ENCODE measurements at places on chromosomes 12 and 14.

- DNase-seq = no peak
These were observed 154.5 kb downstream of the PHLDA1 start for GRCh38 chr12:75876832-75877762.

GRCh38 chr12:23686095-23686494 is 263.4 kb downstream of the SOX5 start:
- DNase-seq = no peak

GRCh38 chr12:114011711-114012110 is 45.6 kb upstream of the RBM19 start:
- no peak for DNase-seq

GRCh38 chr12:31390991-31391390 is 65.0 kb upstream of the SINHCAF start:
- no peak for DNase-seq

GRCh38 chr12:98997899-98998298 is 352.8 kb downstream of the APAF1 start:
- DNase-seq = no peak

DNA sequence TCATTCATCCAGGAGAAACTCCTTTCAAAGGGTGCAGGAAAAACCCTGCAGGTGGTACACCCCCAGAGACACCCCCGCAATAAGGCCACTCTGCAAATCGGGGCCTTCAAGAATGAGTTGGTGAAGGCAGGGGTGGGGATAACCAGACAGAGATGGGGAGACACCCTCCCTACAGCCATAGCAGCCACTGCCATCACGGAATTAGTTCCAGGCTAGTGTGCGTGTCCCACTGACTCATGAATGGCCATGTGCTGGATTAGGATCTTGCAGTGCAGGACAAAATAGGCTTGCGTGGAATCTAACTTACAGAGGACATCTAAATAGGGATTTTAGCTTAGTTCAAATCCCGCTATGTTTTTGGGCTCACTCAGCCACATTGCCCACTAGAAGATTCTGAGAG is 37.8 kb downstream of the SPRING1 start:
- DNase-seq = no peak

- no peak for DNase-seq
These were observed 89.2 kb downstream of the FOXN3 start for GRCh38 chr14:89327771-89328212.

GRCh38 chr12:102364709-102365108 is 115.7 kb downstream of the IGF1 start:
- DNase-seq = no peak

- no peak for DNase-seq
These were observed 11.2 kb downstream of the POLE start for GRCh38 chr12:132675757-132676432.

GRCh38 chr12:122022393-122023338 is 982 bp downstream of the BCL7A start:
- peak; percentile 25 for DNase-seq

DNA sequence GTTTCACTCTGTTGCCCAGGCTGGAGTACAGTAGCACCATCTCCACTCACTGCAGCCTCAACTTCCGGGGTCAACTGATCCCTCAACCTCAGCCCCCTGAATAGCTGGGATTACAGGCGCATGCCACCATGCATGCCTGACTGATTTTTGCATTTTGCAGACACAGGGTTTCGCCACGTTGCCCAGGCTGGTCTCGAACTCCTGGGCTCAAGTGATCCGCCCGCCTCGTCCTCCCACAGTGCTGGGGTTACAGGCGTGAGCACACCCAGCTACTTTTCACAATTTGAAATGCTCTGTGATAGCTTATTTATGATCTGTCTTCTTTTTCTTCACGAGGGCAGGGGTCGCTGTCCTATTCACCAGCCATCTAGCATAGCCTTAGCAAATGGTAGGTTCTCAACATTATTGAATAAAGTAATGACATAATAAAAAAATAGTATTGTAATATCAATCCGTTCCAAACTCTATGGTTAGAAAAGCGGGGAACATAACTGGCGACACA is 477 bp upstream of the DDX47 start:
- DNase-seq = no peak

GRCh38 chr12:52011602-52012214 is 5.0 kb downstream of the TAMALIN start:
- DNase-seq = no peak

DNA sequence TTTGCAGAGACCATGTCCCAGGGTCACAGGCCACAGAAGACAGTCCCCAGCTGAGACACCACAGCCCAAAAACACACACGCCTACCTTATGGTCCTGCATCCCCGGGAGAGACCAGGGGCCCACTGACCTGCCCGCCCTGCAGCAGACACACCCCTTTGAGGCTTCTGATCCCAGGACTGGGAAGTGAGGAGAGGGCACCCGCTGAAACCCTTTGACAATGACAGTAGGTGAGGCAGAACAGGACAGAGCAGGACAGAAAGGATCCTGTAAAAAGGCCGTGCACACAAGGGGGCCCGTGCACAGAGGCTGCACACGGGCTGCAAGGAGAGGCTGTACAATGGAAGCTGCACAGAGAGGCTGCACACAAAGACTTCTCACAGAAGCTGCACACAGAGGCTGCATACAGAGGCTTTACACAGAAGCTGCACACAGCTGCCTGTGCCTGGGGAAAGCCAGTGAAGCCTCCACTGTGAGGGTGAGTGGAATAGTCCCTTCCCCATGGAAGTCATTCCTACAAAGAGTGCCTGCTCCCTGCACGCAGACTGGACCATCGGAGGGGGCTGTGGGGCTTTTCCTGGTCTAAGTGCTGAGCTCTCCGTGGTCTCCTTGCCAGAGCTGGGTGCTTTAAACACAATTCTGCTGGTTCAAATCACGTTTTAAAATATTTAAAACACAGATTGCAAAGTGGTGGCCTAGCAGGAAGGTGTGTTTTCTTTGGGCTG is 16.6 kb upstream of the SFSWAP start:
- DNase-seq = no peak

DNA sequence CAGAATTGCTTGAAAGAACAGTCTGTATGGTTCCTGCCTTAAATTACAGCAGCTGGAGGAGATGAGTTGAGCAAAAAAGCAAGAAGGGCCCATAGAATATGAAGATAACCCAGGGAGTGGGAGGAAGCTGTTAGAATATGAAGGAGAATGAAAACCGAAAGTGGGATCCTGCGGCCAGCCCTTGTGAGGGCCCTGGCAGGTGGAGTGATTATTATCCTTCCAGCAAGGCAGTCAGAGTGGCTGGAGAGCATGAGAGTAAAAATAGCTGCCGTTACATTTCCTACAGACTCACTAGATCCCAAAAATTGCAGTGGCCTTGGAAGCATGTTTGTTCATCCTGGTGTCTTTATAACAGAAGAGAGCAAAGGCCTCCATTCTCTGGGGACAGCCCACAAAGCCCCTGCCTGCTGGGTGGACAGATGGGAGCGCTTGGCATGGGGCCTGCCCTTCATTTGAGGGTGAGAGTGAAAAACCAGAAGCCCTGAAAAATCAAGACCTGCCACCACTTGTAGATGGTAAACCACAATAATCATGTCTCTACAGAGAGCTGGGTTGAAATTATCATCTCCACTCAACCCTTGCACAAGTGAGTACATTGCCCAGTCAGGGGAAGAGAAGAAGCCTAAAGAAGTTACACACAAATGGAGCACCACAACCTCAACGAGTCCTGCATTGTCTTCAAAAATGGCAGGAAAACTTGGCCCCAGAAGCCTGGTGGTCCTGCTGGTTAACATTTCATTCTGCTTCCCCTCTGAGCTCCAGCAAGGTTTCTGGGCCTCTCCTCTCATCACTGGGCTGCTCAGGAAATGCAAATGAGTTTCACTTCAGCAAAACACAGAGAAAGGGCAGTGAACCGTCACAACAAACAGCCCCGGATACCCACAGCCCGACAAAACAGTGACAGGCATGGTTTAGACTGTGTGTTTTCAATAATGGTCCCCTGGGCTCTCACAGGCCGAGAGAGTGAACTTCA is 20.5 kb downstream of the ZDHHC22 start:
- no peak for DNase-seq

GRCh38 chr12:45309836-45310626 is 94.1 kb downstream of the ANO6 start:
- DNase-seq = no peak

DNA sequence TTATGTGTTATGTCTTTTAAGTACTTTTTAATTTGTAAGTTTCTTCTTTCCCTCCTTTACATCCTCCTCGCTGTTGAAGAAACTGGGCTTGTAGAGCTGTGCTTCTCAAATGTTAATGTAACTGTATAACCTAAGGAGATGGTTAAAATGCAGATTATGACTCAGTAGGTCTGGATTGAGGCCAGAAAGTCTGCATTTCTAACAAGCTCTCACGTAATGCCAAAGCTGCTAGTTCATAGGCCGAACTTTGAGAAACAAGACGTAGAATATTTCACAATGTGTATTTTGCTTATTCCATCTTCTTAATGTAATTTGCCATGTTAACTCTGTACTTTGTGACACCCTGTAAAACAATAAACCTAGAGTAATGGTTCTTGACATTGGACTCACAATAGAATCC is 193.3 kb upstream of the SYT1 start:
- peak; percentile 20 for DNase-seq

DNA sequence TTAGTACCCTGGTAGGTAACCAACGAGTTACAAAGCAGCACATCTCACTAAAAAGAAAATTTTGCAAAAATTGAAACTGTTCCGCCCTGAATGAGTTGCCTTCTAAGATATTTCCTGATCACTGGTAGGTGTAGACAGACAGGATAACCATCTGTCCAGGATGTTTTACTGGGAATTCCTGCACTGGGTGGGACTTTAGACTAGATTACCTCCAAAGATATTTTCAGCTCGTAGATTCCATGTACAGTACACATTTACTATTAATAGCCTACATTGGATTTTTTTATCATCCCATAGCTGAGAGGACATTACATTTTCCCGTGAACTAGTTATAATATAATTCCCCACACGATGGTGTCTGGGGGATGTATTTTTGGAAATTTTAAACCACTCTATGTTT is 139.6 kb downstream of the DYRK2 start:
- DNase-seq = no peak

DNA sequence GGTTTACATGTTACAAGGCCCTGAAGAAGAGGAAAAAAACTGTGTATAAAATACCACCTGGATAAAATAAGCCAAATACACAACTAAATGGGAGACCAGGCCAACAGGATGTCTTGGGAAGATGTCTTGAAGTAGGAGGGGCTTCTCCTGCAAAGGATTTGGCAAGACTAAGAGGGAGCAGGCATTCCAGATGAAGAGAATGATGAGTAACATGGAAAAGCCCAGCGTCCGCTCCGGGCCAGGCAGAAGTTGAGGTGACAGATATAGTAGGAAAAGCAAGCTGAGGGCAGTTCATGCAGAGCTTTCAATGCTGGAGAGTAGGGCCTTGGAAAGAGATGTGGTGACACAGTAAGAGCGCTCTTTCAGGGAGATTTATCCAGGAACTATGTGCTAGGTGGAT is 16.1 kb upstream of the EIF4B start:
- DNase-seq = no peak

DNA sequence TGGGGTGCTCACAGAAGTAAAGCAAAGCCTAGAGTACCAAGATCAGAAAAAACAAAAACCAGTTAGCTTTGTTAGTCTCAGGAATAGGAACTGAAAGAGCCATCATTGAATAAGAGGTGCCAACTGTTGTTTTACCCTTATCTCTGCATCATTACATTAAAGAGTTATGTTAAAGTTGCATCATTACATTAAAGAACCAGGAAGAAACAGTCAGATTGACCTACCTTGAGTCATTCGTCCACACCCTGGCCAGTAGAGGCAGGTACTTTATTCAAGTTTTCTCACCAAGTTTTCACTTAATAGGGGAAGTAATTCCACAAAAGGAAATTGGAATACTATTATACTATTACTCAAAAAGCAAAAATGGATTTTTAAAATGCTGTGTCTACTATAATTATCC is 121.7 kb upstream of the CNOT2 start:
- no peak for DNase-seq

- no peak for DNase-seq
These were observed 75.8 kb downstream of the RIN3 start for GRCh38 chr14:92589213-92589852.

DNA sequence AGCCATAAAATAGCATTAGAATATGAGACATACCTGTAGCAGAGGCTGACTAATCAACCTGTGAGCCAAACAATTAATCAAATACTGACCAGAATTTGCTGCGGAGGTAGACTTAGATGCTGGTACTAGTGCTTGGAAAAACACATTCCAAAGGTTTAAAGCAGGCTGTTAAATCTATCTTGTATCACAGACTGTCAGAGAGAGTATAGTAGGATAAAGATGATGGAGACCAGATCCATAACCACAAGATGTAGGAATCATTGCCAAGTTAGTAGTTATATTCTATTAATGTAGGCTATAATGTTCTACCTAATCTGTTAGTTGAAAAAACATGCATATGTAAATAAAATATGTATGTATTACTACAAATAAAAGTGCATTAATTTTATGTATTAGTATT is 726.2 kb downstream of the SLC6A15 start:
- no peak for DNase-seq

GRCh38 chr12:94284859-94285258 is 136.5 kb downstream of the PLXNC1 start:
- DNase-seq = no peak

- no peak for DNase-seq
These were observed 136.4 kb downstream of the PHLDA1 start for GRCh38 chr12:75894965-75895754.

- DNase-seq = no peak
These were observed 87.8 kb downstream of the DAAM1 start for GRCh38 chr14:59276235-59276634.

DNA sequence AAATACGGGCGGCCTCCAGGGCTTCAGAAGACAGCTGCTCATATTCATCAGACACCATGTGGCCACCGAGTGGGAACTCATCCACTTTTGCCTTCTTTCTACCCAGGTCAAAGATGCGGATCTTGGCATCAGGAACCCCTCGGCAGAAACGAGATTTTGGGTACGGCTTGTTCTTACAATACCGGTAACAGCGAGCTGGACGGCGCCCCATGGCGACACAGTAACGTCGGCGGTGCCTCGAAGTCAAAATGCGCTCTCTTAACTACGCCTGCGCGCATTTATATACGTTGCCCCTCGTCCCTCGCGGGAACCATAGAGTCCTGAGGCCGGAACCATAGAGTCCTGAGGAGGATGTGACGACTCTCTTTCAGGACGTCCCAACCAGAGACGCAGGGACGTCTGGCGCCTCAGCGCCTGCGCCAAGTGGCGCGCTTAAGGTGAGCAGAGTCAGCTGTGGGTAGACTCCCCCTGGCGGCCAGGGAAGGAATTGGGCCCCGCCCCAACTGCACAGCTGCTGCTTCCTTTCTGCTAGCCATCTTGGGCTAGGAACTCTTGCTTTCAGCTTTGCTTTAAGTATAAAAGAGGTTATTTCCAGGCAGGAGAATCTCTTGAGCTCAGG is at the start of gene RPL10L:
Gene RPL10L (minus strand): TSS at position 256 of the 619 bp plus-strand sequence. CDS start 45 bp downstream, at position 211.
- no peak for DNase-seq

GRCh38 chr12:87274594-87275245 is 754.5 kb downstream of the C12orf50 start:
- DNase-seq = peak; percentile 51

- no peak for DNase-seq
These were observed 49.9 kb downstream of the AEBP2 start for GRCh38 chr12:19489168-19489567.

DNA sequence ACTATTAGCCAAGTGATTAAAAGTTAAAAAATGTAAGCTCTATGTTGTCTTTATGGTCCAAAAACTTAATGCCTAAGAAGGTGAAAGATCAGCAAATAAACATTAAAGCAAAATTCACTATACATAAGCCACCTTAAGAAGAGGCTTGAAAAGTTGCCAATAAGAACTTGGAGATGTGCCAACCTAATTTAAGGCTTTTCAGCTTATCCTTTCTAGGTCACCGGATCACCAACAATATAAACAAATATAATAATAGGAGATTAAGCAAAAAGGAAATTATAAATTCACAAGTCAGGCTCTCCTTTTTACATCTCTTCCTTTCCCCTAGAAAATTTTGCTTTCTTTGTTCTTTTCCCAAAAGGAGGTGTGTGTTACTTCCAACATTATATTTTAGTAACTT is 30.9 kb downstream of the SLC2A3 start:
- no peak for DNase-seq
